ENCODE measurements at places on chromosomes 1 and 21. TPM values are rescaled to one million over a fixed set of nuclear protein-coding genes. Genes with fewer than 3 reads are reported as not detected.

GRCh38 chr1:185464777-185465176, 147.7 kb upstream of the IVNS1ABP start:
- DNase-seq, result no peak

The SIM2 gene
- polyA plus RNA-seq, result 1.6 TPM

GRCh38 chr1:210302501-210302900, 26.2 kb upstream of the HHAT start:
- DNase-seq, result no peak

GRCh38 chr21:37208056-37208721, 58.9 kb downstream of the VPS26C start:
- no peak for DNase-seq

The KANK4 gene
- 11.4 TPM for polyA plus RNA-seq

DNA sequence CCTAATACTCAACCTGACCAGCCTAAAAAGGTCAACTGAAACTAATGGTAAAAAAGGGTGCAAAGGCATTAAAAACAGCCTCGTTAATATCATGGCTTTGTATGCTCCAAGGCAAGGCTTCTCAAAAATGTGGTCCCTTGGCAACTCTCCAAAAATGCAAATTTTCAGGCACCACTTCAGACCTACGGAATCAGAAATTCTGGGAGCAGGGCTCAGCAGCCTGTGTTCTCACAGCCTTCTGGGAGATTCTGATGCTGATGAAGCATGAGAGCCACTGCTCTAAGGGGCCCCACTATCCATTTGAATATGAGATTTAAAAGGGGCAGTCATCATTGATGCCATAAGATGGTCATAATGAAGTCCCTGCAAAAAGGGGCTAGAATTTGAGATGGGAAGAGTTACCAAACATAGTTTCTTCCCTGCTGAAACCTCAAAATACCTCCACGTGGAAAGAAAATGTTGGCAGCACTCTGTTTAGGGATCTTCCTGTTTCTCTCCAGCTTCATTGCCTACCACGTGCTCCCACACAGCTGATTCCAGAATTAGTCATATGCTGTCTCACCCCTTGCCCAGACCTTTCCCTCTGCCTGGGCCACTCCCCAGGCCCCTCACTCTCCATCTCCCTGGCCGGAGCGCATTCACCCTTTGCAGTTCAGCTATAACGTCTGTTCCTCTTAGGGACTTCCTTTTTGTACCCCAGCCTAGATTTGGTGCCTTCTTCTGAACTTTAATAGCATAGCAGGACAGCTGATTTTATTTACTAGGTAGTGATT, 46.7 kb downstream of the PHC2 start:
- DNase-seq, result no peak

GRCh38 chr21:45923146-45923545, 58.4 kb upstream of the COL6A1 start:
- DNase-seq, result peak; percentile 47

- DNase-seq, result no peak
Measured at GRCh38 chr1:199909137-199909536, 118.4 kb upstream of the NR5A2 start.

DNA sequence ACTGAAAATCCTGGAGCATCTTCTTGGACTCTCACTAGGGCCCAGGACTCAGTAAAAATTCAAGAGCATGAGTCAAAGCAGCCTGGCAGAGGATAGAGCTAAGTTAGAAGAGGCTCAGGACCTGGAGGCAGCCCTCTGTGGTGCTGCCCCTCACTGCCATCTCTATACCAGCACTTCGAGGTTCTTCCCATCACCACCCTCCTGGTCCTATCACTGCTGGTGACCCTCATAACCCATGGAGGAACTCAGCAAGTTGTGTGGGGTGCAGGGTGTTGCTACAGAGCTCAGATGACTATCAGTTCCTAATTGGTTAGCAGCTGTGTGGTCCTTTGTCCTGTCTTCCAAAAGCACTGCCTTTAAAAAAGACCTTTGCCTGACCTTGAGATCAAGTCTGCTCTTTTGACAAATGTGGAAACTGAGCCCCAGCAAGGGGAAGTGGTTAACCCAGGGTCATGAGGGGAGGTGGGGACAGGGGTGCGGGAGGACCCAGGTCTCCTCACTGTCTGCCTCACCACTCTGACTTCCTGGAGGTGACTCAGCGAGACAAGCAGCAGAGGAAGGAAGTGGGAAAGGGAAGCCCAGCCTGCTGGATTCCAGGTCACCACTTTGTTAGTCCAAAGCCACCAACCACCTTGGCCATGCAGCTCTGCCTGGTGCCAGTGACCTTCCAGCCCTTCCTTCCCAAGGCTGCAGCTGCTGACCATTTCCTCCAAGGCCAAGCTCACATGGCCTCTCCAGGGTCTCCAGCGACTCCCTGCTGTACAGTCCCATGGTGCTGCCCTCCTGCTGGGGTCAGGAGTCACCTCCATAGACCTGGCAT, 199.4 kb upstream of the EDN2 start:
- no peak for DNase-seq

GRCh38 chr1:27668808-27669723, 2.9 kb downstream of the IFI6 start:
- DNase-seq, result peak; percentile 68

DNA sequence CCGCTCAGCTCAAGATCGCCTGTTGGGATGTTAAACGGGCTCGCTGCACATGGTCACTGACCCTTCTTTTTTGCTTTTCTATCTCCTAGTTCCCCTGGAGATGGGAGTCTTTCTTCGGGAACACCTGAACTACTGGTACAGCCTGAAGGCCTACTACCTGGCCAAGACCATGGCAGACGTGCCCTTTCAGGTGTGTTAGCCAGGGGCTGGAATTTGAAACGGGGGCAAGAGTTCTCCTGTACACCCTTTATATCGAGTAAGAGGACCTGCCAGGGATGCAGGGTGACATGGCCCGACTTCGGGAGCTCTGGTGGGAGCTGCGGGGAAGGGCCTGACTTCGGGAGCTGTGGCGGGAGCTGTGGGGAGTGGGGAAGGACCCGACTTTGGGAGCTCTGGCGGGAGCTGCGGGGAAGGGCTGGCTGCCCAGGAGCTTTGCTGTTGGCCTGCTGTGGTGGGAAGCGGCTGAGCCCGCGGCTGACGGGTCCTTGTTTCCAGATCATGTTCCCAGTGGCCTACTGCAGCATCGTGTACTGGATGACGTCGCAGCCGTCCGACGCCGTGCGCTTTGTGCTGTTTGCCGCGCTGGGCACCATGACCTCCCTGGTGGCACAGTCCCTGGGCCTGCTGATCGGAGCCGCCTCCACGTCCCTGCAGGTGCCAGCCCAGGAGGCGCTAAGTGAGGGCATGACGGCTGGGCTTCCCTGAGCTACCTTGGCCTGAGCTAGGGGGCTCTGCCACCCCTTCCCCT, 24.0 kb downstream of the TFF3 start:
- DNase-seq, result no peak

- no peak for DNase-seq
Measured at GRCh38 chr1:221873673-221874072, 131.8 kb upstream of the DUSP10 start.

The RGL1 gene
- polyA plus RNA-seq, result 40.2 TPM

- DNase-seq, result no peak
Measured at GRCh38 chr1:231719485-231720183, 93.0 kb downstream of the DISC1 start.

- peak; percentile 90 for DNase-seq
Measured at GRCh38 chr1:156160743-156161171, 7.4 kb downstream of the SEMA4A start.

The ZMYM1 gene
- 24.7 TPM for polyA plus RNA-seq

DNA sequence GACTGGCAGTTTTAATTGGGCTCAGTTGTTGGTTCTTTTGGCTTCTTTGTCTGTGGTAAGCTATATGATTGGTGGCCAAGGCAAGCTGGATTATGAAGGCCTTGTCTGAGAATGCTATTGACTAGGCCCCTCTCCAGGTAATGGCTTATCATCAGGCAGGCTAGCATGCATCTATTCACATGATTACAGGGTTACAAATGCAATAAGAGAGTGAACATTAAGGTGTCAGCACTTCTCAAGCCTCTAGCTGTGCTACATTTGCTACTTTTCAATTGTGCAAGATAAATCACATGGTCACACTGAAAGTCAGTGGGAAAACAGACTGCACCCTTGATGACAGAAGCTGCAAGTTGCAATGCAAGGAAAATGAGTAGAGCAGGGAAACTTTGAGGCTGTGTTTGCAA, 550.9 kb upstream of the TMPRSS15 start:
- DNase-seq, result no peak

- peak; percentile 79 for DNase-seq
Measured at GRCh38 chr1:109277434-109278204, 5.3 kb downstream of the PSRC1 start.

The CAPN9 gene
- 0.84 TPM for polyA plus RNA-seq

- DNase-seq, result no peak
Measured at GRCh38 chr21:41630917-41631316, 123.0 kb upstream of the TMPRSS2 start.

DNA sequence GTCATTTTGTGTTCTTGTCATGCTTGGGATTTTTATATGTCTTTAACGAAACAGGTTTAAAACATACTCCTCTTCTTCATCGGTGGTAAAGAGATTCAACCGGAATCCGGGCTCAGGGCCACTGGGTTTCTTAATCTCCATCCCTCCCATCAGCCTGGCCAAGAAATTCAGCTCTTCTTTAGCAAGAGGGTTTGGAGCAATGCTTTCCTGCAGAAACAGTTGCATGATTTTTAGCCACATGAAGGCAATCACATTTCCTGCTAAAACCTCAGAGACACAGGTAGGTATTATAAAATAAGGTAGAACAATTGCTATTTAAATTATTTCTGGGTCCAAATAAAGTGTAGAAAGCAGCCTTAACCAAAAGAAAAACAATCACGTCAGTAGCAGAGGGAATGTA, 22.7 kb upstream of the LSM10 start:
- DNase-seq, result peak; percentile 39

DNA sequence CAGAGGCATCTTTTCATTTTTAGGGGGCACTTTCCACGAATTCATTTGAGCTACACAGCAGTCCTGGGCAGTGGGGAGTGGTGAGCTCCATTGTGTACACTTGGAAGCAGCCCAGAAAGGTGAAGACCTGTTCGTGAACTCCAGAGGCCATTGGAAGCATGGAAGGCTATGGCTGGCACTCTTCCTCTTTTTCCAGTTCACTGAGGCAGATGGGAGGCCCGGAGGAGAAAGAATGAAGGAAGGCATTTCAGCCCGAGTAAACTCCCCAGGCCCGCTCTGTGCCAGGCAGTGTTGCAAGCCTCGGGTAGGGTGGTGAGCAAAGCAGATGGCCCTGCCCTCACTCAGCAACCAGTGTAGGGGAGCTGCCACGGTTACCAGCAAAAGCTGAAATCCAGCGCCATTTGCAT, 673 bp upstream of the DHCR24 start:
- no peak for DNase-seq

GRCh38 chr1:219686171-219686570, 73.3 kb upstream of the ZC3H11B start:
- DNase-seq, result no peak

The PADI2 gene
- polyA plus RNA-seq, result 16.1 TPM

DNA sequence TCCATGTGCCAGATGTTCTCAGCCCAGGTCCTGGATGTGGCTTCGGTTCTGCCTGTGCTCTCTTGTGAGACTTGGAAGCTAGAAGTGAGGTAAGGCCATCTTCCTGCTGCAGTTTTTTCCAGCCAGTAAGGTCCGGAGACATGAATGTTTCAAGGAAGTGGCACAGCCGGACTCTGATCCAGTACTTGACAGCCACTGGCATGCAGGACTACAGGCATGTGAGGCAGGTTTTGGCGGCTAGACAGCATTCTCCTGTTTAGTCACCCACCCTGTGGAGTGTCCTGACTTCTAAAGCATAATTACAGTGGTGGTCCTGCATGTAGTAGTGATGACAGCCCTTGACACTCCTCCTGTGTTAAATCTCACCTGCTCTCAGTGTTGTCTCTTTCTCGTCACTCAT, 72.3 kb downstream of the TNFSF4 start:
- DNase-seq, result peak; percentile 44

DNA sequence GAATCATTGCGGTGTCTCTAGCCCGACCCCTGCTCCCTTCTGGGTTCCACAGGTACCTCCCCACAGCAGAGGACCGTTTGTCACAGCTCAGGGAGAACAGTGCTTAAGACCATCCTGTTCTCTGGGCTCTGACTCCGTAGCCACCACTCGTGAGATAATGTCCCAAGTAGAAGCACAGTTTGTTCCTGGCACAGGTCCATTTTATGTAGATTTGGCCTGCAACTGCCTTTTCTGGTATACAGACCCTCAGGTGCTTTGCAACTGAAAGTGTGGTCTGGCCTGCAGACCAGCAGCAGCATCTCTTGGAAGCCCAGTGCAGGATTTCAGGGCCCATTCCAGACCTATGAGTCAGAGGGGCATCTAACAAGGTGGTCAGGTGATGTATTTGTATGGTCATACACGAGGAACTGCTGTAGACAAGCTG, 28.4 kb upstream of the TMEM125 start:
- DNase-seq, result no peak

GRCh38 chr1:3772715-3773571, at the start of gene SMIM1:
SMIM1 (plus strand) TSS chr1:3772749; CDS start chr1:3775374, 2,625 bp downstream.
- DNase-seq, result peak; percentile 77

GRCh38 chr1:245971711-245972085, 535.4 kb downstream of the SMYD3 start:
- no peak for DNase-seq
